NAMALWA (cell line): ENCODE measurements at places on chromosomes 7 and 10.

- no peak for DNase-seq
Measured at GRCh38 chr10:114783686-114784085, 37.9 kb upstream of the FHIP2A start.

DNA sequence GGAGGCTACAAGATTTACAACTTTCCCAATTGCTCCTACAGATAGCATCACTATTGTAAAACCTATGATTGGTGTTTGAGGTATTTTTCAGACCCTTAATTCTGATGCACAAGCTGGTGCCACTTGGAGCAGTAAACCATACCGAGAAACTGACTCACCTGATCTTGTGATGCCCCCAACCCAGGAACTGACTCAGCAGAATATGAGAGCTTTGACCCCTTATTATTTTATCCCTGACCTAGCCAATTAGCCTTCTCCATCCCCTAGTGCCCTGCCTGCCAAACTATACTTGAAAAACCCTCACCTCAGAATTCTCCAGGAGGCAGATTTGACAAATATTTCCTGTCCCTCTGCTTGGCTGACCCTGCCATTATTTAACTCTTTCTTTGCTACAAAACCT is 585.9 kb upstream of the GHITM start:
- DNase-seq = no peak

- no peak for DNase-seq
Measured at GRCh38 chr7:90005836-90006235, 148.4 kb upstream of the STEAP1 start.

DNA sequence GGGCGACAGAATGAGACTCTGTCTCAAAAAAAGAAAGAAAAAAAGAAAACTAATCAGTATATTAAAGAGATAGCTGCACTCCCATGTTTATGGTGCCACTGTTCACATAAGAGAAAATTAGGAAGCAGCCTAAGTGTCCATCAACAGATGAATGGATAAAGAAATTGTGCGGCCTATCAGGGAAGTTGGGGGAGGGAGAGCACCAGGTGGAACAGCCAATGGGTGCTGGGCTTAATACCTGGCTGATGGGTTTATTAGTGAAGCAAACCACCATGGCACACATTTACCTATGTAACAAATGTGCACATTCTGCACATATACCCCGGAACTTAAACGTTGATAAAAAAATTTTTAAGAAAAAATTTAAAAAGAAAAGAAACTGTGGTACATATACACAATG is 9.0 kb upstream of the PRRT4 start:
- no peak for DNase-seq

DNA sequence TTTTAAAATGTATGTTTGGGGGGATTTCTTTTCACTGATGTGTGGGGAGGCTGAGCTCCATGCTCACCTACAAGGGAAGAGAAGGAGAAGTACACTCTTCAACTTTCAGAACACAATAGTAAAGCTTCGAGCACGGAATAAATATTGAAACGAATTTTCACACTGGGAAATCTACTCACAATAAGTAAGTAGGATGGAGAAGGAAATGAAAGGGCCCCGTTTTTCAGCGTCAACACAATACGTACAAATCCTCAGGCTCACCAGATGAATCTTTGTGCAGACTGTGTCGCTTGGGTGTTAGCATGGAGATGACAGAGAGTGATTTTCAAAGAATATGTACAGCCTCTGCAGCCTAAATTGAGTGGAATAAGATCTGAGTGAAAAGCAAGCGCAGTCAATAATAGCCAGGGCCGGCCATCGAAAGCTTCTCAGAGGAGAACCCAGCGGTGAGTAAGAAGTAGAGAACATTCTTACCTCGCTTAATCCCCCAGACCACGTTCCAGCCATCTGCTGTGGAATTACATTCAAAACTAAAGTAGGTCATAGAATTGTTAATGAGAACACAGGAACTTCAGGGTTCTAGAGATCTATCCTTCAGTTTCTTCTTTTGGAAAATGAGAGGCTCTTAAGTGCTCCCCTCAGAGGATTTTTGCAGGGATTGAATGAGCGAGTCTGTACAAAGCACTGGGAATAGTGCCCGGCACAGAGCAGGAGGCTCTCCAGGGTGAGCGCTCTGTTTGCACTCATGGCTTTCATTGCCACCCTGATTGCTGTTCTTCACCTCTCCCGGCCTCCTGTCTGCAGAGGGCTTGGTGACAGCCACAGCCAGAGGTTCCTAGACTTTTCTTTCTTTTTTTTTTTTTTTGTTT is 292.8 kb downstream of the SFMBT2 start:
- DNase-seq = no peak

- DNase-seq = no peak
Measured at GRCh38 chr7:935874-936385, 18.6 kb downstream of the ADAP1 start.

GRCh38 chr10:124250506-124250905 is 157.1 kb upstream of the CHST15 start:
- no peak for DNase-seq

GRCh38 chr10:27815261-27815660 is 69.6 kb upstream of the MKX start:
- DNase-seq = no peak
